Epithelial cell of esophagus (primary cell): ENCODE measurements at places on chromosomes 1 and 21.

DNA sequence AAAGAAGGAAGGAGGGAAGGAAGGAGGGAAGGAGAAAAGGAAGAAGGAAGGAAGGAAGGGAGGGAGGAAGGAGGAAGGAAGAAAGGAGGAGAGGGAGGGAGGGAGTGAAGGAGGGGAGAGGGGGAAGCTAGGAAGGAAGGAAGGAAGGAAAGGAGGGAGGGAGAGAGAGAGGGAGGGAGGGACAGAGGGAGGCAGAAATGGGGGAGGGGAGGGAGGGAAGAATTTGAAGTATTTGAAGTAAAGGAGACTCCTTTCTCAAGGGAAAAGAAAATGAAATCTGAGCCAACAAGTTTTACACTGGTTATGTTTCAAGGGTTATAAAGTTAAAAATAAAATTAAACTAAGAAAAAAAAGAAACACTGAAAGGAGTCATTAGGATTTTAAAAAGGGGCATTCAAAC lies 431.4 kb downstream of the BRINP3 start:
- no peak for DNase-seq

- no peak for DNase-seq
Observed at GRCh38 chr1:60921175-60921574, 161.2 kb upstream of the NFIA start.

- DNase-seq = no peak
Observed at GRCh38 chr21:26847921-26848320, 2.7 kb upstream of the ADAMTS1 start.

- DNase-seq = no peak
Observed at GRCh38 chr21:46250146-46250725, 21.7 kb upstream of the LSS start.
